ENCODE measurements at places on chromosomes 16 and 17.

DNA sequence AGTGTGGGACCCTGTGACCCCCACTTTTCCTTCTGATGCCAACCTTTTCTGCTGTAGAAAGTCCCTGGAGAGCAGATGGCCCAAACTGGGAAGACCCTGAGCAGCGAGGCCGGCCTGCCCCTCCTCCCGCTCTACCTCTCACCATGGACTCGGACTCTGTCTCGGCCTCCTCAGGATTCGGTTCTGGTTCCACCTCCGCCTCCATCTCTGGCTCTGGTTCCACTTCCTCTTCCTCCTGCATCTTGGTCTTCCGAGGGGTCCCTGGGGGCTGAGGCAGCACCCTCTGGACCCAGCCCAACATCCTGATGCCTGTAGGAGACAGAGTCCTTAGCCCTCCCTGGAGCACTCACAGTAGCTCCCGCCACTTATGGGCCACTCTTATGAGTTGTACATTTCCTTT, 3.9 kb downstream of the CNGB1 start:
- no peak for DNase-seq

- no peak for DNase-seq
Measured at GRCh38 chr17:10130263-10130662, 68.1 kb downstream of the GAS7 start.

GRCh38 chr16:3127745-3128144, 7.1 kb upstream of the ZNF213 start:
- no peak for DNase-seq

DNA sequence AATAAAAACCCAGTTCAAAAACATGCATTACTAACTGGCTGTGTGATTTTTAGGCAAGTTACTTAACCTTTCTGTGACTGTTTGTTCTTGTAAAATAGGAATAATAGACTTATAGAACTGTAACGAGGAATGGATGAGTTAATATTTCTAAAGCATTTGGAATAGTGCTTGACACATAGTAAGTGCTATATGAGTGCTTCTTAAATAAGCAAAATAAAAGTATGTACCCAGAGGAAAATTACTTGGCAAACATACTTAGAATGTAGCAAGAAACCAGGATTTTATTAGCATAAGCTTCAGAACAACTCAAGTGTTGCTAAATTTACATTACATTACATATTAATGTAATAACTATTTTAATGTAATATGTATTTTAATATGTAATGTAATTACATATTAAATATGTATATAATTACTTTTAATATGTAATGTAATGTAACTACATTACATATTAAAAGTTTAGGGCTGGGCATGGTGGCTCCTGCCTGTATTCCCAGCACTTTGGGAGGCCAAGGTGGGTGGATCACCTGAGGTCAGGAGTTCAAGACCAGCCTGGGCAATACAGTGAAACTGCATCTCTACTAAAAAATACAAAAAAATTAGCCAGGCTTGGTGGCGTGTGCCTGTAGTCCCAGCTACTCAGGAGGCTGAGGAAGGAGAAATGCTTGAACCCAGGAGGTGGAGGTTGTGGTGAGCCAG, 14.2 kb downstream of the NFAT5 start:
- DNase-seq, result no peak

DNA sequence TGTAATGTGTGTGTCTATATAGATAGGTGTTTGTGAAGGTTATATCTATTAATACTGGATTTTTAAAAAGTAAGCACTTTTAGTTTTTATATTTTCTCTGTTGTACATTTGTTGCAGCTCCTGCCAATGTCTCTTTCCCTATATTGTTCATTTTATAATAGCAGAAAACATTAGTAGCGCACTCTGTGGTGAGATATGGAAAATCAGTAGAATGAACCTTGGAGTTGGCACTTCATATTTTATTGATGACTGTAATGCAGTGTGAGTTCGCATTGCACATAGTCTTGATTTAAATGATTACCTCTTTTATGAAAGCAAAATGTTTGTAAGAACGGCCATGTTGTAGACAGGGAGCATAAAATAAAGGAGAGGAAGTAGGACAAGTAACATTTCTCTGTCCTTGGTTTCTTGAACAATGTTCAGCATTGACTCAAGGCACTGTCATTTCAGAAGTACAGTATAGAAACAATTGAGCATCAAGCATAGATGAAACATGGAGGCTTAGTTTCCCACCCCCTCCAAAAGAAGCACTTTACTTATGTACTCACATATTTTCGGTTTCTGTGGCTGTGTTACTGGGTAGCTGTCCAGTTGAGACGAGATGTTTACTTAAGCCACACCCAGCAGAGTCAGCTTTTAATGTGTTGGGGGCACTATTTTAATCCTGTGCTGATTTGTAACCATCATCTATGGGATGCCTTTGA, 74.0 kb downstream of the TANC2 start:
- DNase-seq, result no peak

GRCh38 chr16:20383106-20384029, 21.2 kb downstream of the PDILT start:
- peak; percentile 83 for DNase-seq

GRCh38 chr17:77107506-77108433, 33.0 kb upstream of the SEC14L1 start:
- DNase-seq, result no peak

GRCh38 chr17:38879878-38880665, 10.2 kb downstream of the LASP1 start:
- DNase-seq, result peak; percentile 44

All from retina (tissue), 1 donor.